Stimulated activated CD8-positive, alpha-beta memory T cell treated with anti-CD3 and anti-CD28 coated beads, Interleukin-15, amount 100 ng/mL, for 24 hours (primary cell): ENCODE measurements at places on chromosomes 6 and 20.

DNA sequence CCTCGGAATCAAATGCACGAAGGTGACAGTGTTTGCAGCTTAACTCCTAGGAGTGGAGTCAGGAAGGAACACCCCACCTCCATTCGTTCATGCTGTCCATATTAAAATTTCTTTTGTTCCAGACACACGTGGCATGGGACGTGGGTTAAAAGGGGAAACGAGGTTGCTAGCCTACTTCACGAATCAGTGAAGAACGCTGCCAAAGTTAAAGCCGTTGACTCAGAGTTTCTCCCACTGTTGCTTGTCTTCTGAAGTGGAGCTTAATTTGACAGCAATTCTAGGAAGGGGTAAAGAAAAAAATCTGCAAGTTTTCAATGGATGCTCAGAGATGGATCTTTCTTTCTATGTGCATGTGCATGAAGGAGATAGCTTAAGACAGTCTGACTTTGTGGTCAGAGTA is 499.1 kb downstream of the CD83 start:
- DNase-seq: no peak

DNA sequence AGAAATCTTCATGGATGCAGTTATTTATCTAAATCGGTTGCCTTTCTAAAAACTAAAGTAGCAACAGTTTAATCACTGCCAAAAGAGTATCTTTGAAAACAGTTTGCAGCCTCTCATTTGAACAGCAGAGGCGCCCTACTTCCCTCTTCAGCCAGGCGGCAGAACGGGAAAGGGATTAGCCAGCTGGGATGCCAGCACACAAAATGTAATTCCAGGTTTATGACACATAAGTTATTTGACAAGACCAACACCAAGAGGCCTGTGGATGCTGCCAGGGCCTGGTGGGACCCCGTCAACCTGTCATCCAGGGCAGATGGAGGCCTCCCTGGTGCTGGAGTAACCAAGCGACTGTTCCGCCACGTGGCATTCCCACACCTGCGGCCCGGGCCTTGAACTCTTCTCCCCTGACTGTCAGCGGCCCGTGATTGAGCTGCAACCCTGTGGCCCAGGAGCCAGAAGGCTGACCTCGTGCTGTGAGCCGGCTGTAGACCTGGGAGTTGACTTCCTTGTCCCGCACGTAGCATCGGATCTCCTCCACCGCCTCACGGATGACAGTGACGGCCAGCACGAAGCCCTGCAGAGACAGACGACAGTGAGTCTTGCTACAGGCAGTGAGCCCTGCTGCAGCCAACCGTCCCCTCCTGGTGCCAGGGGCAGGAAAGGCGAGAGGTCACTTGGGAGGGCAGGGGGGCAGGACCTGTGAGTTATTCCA is 55.5 kb downstream of the ATP9A start:
- no peak for DNase-seq

DNA sequence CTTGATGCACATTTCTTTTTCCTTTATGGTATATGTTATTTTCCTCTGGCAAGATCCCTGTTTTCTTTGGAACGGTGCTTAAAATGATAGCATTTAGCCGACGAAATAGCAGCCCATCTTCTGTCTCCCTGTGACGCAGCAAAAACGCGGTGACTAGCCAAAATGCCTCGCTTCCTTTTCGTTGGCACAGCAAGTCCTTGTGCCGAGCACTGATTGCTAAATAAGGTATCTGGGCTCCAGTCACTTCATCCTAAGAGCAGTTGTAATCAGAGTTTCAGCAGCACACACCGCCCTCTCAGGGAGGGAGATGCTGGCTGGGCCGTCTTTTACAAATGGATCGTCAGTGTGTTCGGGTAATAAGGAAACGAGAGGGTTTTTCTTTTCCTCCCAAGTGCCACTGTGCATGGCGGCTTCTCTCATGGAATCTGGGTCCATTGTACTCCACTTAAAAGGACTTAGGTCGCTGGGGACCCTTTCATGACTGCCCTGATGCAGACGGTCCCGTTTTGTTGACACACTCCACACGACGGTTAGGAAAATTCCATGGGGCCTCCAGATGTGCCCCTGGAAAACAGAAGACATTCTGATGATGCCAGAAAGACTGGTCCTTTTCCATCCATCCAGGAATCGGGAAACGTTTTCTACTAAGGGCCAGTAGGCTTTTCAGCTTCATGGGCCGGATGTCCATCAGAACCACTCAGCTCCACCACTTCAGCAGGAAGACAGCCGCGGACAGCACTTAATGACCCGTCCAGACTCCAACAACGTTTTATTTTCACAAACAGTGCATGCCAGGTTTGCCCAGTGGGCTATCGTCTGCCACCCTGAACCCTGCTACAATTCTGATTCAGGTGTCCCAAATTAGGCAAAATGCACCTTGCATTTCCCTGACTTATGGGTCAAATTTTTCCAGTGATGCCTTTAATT is 185.5 kb downstream of the CDH4 start:
- no peak for DNase-seq

GRCh38 chr20:58436868-58437645 is 48.0 kb downstream of the VAPB start:
- DNase-seq: no peak

- no peak for DNase-seq
Observed at GRCh38 chr20:63854766-63855362, 6.4 kb upstream of the ABHD16B start.

DNA sequence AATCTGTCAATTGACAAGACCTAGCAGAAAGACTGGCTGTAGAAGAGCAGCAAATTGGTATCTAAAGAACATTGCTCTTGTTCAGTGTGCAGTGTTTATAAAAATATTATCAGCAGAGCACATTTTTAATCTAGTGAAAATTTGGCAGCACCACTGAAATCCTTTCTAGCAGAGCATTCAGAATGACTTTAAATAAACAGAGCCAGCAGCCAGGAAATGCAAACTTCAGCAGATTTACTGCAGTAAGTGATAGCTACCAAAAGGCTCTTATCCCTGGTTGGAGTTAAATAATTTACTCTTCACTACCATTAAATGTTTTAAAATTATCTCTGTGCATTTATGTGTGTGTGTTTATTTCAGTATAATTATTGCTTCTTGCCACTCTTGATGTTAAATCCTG is 590.9 kb upstream of the CITED2 start:
- DNase-seq: no peak

GRCh38 chr6:65671922-65672321 is 35.1 kb downstream of the EYS start:
- DNase-seq: no peak

GRCh38 chr6:157050537-157051265 is 272.6 kb downstream of the TMEM242 start:
- no peak for DNase-seq

GRCh38 chr6:142328070-142328469 is 26.3 kb downstream of the ADGRG6 start:
- DNase-seq: no peak

GRCh38 chr6:50927800-50928199 is 109.1 kb downstream of the TFAP2B start:
- DNase-seq: no peak

- no peak for DNase-seq
Observed at GRCh38 chr6:96116674-96117073, 100.9 kb downstream of the FUT9 start.

DNA sequence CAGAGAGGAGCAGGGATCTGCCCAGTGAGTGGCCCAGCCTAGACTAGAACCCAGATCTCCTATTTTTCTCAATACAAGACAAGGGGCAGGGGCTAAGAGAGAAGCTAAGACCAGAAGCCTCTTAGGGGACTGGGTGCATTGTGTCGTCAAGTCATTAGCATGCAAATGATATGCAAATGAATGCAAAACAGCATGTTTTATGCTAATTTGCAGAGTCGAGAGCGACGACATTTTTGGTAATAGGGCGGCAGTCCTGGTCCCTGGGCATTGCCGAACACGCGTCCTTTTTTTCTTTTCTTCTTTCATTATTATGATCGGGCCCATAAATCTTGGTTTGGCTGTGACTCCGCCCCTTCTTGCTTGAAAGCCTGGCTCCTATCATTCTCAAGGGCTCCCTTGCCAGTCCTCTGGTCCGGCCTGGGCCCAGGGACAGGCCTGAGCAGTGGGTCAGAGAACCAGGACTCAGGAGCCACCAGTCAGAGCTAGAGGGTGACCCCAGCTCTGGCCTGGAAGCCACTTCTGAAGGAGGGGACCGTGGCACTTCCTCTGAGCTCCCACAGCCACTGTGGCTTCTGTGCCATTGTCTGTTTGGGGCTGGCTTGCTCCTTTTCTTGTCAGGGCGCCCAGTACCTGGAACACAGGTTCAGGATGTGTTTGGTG is 32.0 kb upstream of the SCRT2 start:
- no peak for DNase-seq

DNA sequence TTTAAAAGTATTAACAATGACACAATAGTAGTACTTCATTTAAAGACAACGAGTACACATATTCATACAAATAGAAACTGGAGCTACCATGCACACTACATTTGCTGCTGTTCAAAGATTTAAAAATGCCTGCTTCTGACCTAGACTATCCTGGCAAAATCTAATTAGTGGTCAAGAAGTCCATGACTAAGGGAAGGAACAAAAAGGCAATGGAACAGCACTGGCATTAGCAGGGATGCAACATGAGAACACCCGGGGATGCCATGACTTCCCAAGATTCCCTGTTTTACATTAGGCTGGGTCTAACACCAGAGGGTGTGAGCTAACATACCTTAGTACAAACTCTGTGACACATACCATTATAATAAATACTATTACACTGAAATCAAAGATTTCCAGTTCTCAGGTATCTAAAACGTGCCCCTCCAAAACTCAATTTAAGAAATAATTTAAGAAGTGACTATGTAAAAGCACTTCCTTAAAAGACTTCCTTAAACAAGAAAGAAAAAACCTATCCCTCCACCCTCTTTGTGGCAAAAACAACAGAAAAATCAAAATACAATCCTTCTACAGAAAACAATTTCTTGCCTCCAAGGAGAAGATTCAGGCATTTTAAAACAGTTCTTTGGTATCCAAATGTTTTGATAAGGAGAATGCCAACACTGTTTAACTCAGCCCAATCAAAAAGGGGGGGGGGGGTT is 25.5 kb downstream of the CHD6 start:
- DNase-seq: no peak

GRCh38 chr6:24891004-24891403 is 44.8 kb downstream of the RIPOR2 start:
- no peak for DNase-seq

DNA sequence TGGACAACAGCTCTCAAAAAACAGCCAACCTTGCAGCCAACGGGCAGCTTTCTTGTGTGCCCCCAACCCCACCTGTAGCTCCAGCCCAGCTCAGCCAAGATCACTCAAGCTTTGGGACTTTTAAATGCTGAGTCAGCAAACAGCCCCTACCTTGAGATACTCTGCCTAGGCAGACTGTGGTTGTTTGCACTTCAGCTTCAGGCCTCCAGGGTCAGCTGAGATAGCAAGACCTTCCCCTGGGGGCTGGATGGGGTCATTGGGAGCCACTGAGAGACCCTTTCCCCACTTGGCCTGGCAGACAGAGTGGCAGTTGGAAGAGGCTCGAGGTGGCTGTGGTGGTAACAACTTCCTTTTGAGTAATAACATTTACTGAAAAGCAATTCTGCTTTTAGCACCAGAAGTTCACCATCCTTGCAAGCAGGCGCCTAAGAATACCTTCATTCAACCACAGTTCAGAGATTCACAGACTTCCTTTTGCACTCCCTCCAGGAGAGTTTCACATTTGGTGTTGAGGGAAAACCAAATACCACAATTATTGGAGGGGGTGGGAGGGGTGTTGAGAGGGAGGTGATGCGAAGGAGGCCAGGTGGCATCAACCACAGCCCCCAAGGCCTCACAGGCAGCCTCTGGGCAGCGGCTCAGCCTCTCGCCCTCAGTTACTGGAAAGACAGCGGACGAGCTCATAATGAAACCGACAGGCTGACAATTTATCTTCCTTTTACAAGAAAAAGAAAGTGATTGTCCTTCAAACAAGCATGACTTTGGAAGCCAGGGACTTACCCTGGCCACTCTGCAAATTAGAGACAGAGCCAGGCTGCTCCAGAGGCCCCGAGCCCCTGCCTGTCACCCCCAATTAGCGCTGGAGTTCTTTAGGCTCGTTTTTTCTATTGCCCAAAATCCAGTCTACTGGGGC is 148.1 kb downstream of the CEBPB start:
- DNase-seq: no peak

- DNase-seq: no peak
Observed at GRCh38 chr6:31010393-31011060, at the start of gene MUC22. Gene MUC22, plus strand, starts transcription at chr6:31010474. Its CDS starts 233 bp downstream, at chr6:31010707.

- no peak for DNase-seq
Observed at GRCh38 chr6:145141572-145141971, 593.7 kb downstream of the EPM2A start.

- DNase-seq: no peak
Observed at GRCh38 chr20:64210656-64211369, 44.7 kb upstream of the PCMTD2 start.

DNA sequence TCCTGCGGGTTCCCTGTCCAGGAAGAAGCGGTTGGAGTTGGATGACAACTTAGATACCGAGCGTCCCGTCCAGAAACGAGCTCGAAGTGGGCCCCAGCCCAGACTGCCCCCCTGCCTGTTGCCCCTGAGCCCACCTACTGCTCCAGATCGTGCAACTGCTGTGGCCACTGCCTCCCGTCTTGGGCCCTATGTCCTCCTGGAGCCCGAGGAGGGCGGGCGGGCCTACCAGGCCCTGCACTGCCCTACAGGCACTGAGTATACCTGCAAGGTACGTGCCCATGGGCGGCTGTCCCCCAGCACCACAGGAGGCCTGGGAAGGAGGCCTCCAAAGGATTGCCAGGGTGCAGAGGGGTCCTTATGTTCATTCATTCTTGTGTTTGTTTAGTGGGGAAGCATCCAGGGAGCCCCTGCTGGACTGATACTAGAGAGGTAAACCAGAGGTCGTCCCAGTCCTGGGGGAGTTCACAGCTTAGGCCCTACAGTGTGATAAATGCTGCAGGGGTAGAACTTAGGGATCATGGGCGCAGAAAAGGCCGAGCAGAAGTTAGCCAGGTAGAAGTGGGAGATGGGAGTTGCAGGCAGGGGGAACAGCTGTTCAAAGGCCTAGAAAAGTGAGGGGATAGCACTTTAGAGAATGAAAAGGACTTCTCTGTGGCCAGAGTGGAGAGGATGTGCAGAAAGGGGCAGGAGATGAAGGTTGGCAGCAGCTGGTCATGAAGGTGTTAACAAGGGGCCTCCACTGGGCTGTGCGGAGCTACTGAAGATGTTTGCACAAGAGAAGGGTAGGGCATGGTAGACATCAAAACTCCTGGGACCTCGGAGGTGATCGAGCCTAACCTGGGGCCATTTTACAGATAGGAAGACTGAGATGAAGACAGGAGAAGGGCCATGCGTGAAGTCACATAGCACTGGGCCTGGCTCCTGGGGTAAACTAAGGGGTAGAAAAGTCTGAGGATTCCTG is 7.8 kb downstream of the TRIB3 start:
- DNase-seq: no peak

- no peak for DNase-seq
Observed at GRCh38 chr6:109379711-109380110, 2.6 kb downstream of the CD164 start.

GRCh38 chr20:25864326-25864962 is 167.8 kb upstream of the ZNF337 start:
- no peak for DNase-seq

DNA sequence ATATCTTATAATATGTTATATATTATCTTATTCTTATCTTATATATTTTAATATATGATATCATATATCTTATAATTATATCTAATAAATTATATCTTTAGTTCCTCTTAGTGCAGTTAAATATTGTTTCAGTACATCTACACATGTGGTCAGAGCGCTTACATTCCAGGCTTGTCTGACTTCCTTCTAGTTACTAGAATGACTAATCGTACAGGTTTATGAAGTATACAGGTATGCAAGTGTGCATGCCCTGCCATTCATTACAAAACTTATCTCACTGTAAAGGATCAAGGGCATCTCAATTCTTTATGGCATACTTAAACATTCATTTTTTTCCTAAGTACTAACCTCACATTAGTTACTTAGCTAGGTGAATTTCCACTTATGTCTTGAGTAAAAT is 1278.0 kb upstream of the MAP3K7 start:
- no peak for DNase-seq
